Occipital lobe (tissue), 3 donors: ENCODE measurements at places on chromosomes 5 and 9. TPM values are rescaled to one million over a fixed set of nuclear protein-coding genes. Genes with fewer than 3 reads are reported as not detected.

Gene CYSRT1
- total RNA-seq: not detected

Gene RAB24
- 16.1 TPM for total RNA-seq

DNA sequence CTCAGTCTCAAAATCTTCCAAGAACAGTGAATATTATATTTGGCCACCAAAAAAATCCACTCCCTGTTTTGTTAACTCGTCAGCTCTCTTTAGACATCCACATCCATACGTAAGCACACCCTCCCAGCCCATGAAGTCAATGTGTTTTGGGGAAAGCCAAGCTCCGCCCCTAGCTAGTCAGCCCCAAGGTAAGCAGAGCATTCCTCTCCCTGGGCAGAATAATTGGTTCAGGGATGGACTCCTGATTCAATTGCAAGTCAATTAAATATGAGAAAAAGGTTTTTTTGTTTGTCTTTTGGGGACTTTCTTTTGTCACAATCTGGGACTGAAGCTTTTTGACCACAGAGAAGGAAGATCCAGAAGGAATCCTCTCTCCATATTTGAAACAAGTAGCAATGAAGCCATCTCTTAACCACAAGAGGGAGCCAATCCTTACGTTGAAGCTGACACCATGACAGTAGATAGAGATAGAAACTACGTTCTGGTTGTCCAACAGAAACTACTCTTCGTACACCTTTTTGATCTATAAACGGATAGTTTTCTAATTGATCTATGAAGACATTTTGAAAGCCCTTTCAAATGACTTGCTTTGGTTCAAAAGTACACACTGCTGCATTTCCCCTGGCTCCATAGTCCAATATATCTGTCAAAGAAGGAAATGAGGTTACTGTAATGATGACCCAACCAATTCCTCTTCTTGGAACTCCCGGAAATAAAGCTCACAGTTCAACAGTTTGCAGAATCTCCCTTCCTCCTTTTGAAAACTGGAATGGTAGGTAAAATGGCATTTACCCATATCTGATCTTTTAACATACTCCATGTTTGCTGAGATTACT lies 166.4 kb downstream of the TLE1 start:
- DNase-seq: no peak

Gene PLK2
- total RNA-seq: 448 TPM

DNA sequence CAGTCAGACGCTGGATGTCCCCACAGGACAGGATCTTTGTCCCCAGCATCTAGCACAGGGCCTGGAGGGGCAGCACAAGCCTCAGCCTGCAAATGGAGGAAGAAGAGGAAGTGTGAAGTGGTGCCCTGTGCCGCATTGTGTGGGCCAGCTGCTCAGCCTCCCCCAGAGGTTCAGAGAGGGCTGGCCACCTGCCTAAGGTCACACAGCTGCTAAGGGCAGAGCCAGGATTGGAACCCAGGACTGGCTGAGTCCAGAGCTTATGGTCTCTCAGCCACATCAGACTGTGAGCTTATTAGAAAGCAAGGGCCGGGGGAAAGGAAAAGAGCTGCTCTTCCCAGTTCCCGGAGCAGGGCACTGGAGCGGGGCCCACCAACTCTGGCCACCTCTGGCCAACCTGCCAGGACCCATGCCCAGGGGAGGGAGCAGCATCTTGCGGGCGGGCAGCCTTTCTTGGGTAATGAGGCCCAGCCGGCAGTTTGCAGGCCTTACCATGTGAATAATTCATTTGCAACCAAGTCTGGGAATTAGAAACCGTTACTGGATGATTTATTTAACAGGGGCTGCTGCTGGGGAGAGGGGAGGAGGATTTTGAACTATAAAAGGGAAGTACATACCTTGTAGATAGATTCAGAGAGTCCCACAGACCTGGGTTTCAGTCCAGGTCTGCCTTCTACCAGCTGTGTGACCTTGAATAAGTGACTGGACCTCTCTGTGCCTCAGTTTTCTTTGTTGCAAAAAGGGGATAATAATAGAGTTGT lies 11.6 kb upstream of the CRB2 start:
- DNase-seq: no peak

Gene ZFP2
- 9.4 TPM for total RNA-seq

DNA sequence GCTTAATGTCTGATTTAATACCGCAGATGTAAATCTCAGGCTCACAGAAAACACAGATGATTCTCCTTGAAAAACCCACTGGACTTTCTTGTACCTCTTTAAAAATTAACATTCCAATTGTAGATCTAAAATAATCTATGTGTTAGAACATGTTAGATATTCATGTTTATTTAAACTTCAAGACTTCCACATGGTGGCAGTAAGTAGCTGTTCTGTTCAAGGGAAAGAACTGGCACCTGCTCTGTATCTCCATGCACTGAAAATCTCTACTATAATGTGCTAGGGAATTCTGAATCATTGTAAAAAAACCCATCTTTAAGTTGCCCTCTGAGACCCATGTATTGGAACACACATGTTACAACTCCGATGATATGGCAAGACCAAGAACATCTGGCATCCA lies 366.9 kb downstream of the DMRTA1 start:
- DNase-seq: no peak

- no peak for DNase-seq
Measured at GRCh38 chr5:149323210-149323609, 22.1 kb upstream of the GRPEL2 start.

- DNase-seq: no peak
Measured at GRCh38 chr9:69255591-69255990, 69.4 kb upstream of the ENTREP1 start.

GRCh38 chr5:178119915-178120606 lies 6.7 kb downstream of the N4BP3 start:
- no peak for DNase-seq

DNA sequence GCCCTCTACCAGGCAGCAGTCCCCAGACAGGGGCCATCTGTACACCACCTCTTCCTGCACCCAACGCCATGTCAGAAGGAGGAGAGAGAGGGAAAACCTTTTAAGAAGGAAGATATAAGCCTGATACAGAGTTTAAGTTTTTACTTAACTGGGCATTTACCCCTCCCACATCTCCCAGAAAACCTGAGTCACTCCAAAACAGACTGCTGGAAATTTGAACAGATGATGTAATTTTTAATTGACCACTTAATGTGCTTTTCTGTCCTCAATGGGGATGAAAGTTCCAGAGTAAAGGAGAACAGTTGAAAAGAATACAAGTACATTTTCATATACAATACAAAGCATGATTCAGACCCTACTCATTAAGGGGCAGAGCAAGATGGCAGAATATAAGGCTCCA lies 63.9 kb downstream of the TTC39B start:
- no peak for DNase-seq

DNA sequence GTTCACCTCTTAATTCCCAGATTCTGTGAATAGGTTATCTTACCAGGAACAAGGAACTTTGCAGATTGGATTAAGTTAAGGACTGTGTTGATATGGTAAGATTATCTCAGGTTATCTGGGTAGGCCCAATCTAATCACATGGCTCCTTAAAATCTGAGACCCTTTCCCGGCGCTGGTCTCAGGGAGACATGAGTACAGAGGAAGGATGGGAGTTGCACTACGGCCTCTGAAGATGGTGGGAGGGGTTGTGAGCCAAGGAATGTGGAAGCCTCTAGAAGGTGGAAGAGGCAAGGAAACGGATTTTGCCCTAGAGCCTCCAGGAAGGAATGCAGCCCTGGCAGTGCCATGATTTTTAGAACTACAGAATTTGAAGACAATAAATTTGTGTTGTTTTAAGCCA lies 95.1 kb downstream of the AK8 start:
- DNase-seq: no peak

GRCh38 chr9:130372057-130372456 lies 72.7 kb upstream of the ASS1 start:
- no peak for DNase-seq

DNA sequence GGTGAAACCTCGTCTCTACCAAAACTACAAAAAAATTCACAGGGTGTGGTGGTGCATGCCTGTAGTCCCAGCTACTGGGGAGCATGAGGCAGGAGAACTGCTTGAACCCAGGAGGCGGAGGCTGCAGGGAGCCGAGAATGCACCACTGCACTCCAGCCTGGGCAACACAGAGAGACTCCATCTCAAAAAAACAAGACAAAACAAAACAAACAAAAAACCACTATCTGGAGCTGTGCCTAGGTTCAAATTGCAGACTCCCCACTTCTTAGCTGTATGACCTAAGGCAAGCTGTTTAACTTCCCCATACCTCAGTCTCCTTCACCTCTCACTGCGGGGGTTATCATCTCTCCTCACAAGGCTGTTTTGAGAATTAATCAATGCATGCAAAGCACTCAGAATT lies 68.0 kb downstream of the MAPKAP1 start:
- DNase-seq: no peak

DNA sequence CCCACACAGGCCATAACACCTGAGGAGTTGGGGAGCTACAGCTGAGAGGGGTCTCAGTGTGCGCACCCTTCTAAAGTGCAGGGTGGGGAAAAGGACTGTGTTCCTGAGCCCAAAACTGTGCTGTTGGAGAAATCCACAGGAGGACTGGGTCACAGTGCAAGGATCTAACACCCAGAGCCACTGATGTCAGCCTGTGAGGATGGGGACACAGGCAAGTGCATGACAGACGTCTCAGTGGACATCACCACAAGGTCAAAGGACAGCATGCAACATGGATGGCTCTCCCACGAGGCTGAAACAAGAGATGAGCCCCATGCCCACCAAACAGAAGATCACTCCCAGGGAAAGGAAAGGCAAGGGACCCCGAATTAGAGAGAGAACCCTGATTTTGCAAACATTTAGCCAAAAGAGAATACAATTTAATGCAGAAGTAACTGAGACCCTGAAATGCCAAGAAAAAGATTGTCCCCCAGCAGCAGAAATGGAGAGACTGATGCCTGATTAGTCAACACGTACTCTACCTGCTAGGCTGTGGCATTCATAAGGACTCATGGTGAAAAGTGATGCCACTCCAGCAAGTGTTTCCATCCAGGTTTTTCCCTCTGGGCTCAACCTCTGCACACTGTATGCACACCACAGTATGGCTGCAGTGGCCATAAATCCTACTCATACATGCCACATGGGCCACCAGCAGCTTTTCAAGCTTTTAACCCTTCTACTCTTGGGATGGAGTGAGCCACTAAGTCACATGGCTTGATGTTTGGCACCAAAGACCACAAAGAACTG lies 14.2 kb downstream of the KLF9 start:
- no peak for DNase-seq
